ENCODE measurements at places on chromosomes 5 and 9.

GRCh38 chr9:119091074-119091473 lies 278.2 kb downstream of the BRINP1 start:
- no peak for DNase-seq

- no peak for DNase-seq
These were observed 26.2 kb downstream of the AGTPBP1 start for GRCh38 chr9:85715587-85715986.

GRCh38 chr9:27763831-27764230 lies 190.6 kb upstream of the C9orf72 start:
- DNase-seq = no peak

DNA sequence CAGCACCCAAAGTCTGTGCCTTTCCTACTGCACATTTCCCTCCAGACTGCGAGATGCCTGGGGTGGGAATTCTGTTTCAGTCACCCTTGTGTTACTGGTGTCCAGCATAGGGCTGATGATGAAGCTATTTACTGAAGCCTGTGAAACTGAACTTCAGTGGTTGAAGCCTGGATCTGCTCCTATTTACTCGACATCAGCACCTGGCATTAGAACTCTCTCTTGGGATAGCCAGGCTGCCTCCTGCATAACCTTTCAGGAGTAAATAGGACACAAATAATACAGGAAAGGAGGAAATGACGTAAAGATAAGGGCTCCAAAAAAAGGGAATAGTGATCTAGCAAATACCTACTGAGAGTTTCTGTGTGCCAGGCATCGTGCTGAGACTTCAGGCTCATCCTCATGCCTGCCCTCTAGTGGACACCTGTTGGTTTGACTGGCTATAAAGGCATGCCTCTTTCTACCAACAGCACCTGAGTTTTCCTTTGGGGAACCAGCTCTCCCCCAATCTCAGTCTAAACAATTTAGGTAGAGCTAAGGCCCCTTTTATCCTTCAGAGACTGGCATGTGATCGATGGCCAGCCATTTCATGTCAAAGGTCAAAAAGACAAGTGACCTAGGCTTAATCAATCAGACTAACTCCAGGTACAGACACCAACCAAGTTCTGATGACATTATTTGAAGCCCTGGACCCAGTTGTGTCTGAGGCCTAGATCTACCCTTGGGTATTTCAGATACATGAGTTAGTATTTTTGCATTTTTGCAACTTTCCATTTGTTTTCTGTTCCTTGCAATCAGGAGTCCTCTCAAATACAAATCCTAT lies 192.1 kb upstream of the TRIM32 start:
- DNase-seq = no peak

DNA sequence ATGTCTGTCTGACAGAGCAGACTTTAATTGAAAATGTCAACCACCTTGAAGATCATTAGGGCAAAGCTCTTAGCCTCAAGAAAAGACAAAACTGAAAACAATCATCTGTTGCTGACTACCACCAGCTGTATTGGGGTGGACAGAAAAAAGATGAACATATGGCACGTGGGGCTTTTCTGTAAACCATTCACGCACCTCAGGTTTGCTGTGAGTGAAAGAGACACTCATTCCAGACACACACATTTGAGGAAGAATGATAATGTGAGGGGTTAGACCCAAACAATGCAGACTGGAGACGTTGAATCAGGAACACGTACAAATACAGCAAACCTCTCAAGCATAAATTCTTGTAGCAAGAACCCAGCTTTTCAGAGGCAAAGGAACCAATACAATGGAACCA lies 158.7 kb downstream of the EBF1 start:
- no peak for DNase-seq

GRCh38 chr5:147403651-147404640 lies 105.9 kb downstream of the DPYSL3 start:
- no peak for DNase-seq

- no peak for DNase-seq
These were observed 15.2 kb upstream of the LHX3 start for GRCh38 chr9:136220017-136220729.

DNA sequence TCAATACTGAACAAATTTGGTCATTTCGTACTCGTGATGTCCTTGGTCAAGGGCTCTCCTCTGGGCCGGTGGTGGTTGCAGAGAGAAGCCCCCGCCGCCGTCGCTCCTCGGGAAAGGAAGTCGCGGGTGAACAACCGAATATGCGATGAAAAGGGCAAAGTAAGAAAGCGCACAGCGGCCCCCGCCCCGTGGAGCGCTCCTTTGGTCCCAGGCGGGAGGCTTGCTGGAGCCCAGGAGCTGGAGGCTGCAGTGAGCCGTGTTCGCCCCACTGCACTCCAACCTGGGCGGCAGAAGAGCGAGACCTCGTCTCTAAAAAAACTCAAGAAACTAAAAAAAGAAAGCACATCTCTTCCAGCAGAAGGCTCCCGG lies 108.4 kb upstream of the LARP1 start:
- no peak for DNase-seq

DNA sequence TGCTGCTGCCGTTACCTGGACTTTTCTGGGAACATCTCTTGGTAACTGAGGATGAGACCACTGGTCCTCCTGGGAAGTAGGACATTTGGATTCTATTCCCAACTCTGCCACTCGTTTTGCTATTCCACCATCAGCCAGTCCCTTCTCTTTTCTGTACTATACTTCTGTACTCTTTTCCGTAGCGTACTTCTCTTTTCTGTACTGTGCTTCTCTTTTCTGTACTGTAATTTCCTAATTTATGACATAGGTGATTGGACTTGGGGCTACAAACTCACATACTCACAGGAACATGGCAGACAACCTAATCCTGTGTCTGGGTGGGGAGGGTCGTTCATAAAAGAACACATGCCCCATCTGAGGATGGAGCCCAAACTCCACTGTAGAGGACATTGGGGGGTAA lies 335.3 kb upstream of the PANK3 start:
- no peak for DNase-seq

DNA sequence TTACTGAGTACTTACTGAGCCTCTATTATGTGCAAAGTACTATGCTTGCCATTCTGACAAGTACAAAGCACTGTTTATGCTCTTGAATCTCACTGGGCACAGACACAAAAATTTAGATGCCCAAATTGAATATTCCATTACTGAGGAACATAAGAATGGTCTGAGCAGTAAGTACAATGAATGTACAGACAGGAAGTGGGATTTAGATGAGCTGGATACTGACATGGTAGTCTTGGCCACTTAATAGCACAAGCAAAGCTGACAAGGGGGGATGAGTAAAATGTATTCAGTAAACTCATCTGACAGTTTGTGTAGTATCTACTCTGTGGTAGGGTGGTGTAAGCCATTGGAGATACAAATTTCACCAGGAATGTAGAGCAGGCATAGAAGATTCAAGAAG lies 132.4 kb downstream of the EFNA5 start:
- no peak for DNase-seq

- no peak for DNase-seq
These were observed 493.9 kb downstream of the NTRK2 start for GRCh38 chr9:85163415-85163814.
